Naive B cell (primary cell): ENCODE measurements at places on chromosomes 12 and 14. TPM values are rescaled to one million over a fixed set of nuclear protein-coding genes. Genes with fewer than 3 reads are reported as not detected.

Gene SPX
- polyA plus RNA-seq, result 0.65 TPM

Gene WNT1
- not detected for polyA plus RNA-seq

Gene HPD
- not detected for polyA plus RNA-seq

Gene MGST1
- not detected for polyA plus RNA-seq

Gene FAM186B
- polyA plus RNA-seq, result not detected

Gene FAM222A
- not detected for polyA plus RNA-seq

Gene LALBA
- not detected for polyA plus RNA-seq

Gene TSHR
- polyA plus RNA-seq, result not detected

Gene ANKRD33
- not detected for polyA plus RNA-seq

Gene CCDC175
- polyA plus RNA-seq, result not detected

Gene CLEC9A
- not detected for polyA plus RNA-seq

Gene RNF212B
- polyA plus RNA-seq, result not detected

Gene FBXO33
- 21.3 TPM for polyA plus RNA-seq

Gene CABP1
- polyA plus RNA-seq, result not detected

Gene TMBIM6
- 795 TPM for polyA plus RNA-seq

Gene KLRC4
- not detected for polyA plus RNA-seq

Gene HVCN1
- 887 TPM for polyA plus RNA-seq

- DNase-seq, result no peak
Observed at GRCh38 chr12:12733118-12733517, 15.9 kb downstream of the CDKN1B start.

DNA sequence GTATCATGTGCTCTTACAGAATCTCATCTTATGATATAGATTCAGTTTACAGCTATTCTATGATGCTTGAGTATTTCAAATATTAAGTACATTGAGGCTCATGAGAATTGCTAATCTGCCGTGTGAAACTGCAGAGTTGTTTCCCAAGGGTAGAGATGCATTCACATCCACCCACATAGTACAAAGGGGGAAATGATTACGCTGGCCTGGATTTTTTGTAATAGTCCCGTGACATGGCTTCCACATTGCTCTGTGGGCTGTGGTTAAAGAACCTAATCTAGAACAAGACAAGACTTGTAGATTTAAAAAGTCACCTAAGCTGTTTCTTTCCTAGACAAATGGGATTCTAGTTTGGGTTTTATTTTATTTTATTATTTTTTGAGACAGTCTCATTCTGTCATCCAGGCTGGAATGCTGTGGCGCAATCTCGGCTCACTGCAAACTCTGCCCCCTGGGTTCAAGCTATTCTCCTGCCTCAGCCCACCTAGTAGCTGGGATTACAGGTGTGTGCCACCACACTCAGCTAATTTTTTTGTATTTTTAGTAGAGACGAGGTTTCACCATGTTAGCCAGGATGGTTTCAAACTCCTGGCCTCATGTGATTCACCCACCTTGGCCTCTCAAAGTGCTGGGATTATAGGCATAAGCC, 13.0 kb upstream of the RIOX1 start:
- DNase-seq, result no peak

DNA sequence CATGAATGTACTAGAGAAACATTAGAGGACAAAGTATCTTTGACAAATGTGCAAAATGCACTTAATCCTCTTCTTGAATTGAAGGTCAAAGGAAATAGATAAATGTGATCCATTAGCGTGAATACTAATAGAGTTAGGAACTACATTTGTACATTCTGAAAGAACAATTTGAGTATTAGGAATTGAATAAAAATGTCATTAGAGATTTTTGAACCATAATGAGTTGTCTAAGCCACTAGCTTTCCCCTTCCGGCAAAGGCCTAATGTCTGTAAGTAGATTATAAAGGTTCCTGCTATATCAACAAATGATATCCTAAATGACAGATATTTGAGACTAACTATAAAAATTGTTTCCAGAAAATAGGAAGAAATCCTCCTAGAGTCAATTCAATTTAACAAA, 59.8 kb downstream of the KIF21A start:
- DNase-seq, result no peak

DNA sequence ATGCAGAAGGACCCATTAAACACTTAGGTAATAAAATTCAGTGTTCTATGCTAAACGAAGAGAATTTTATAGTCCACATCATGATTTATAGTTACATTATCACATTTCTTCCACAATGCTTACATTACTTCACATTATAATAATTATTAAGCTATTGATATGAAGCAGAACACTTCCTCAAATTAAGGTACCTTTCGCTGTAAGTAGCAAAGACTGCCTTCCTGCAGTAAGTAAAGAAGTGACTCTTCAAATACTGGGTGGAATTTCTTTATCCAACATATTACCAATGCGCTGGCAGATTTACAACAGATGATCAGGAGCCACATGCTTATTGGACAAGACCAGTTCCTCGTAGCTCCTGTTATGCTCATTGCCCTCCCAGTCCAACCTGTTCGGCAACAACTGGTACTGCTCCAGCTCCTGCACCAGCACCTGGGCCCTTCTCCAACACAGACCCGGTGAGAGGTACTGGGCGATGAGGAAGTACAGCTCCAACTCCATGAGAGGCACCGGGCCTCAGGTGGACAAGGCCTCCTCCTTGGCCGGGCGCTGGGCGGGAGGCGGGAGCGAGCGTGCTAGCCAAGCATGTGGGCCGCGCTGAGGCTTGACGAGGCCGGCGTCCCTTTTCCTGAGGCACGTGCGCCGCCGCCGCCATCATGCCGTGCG, 210.7 kb upstream of the ATP2B1 start:
- DNase-seq, result no peak

DNA sequence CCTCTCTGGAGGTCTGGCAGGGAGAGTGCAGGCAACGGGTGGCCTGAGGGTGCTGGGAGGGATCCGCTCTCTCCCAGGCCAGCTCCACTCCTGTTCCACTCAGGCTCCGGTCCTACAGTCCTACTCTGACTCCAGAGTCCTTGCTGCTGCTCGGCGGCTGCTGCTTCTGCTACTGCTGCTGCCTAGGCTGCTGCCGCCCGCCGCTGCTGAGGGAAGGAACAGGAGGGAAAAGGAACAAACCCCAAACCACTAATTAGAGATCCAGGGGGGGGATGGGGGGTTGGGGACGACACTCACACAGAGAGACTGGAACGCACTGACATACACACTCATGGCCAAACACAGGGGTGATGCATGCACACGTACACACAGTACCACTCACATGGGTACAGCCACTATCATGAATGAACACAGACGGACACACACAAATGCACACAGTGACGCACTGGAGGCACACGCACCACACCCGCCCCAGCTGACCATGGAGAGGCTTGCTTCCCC, at the start of gene SP7:
TSS of gene SP7 (minus strand) at position 174 of the 501 bp plus-strand sequence. CDS start 708 bp downstream, outside the sequence.
- peak; percentile 53 for DNase-seq

DNA sequence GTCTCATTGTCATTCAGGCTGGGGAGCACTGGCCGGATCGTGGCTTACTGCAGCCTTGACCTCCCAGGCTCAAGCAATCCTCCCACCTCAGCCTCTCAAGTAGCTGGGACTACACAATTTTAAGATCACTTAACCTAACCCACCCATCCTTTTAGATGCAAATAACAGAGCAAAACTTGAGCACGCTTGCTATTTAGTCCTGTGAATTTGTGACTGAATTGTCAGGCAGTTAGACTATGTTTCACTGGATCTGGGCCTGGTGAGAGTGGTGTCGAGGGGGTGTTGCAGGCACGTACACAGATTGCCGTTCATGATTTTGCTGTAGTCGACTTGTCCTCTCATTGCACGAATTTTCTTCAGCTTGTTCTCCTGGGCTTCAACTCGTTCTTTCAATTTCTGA, 38.2 kb downstream of the ZFYVE21 start:
- DNase-seq, result no peak

GRCh38 chr14:69708586-69709560, 58.1 kb upstream of the SRSF5 start:
- no peak for DNase-seq

- DNase-seq, result no peak
Observed at GRCh38 chr14:22432348-22432976, 156.6 kb downstream of the DAD1 start.

- no peak for DNase-seq
Observed at GRCh38 chr14:21589317-21589716, 9.4 kb upstream of the OR10G3 start.

DNA sequence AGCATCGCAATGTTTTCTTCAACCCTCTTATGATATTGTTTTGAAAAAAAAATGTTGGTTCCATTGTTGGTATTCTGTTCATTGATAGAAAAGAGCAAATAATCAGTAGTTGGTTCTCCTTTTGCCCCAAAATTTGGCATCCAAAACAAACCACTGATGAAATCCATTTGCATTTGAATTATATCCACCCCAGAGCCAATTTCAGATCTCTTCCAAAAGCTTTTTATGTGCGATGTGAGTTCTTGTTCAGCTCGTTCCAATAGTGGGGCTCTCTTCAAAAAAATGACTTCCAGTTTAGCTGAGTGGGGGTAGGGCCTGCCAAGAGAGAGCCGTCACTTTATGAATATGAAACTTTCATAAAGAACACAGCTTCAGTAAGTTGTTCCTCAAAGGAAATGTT, 130.7 kb downstream of the DIO2 start:
- DNase-seq, result no peak

DNA sequence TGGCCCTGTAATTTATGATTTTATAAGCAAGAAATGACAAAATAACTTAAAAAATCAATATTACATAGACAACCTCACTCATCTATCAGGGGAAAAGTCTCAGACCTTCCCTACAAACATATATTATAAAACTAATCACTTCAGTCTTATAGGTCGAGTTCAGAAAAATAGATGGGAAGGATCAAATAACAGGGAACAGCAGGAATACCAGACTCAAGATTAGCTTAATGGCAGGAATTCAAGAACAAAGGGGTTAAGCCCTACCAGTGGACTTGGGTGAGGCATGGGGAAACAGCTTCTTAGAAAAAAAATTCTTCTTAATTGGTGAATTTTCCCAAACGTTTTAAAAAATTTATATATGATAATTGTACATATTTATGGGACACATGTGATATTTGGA, 51.6 kb upstream of the CRY1 start:
- DNase-seq, result no peak

DNA sequence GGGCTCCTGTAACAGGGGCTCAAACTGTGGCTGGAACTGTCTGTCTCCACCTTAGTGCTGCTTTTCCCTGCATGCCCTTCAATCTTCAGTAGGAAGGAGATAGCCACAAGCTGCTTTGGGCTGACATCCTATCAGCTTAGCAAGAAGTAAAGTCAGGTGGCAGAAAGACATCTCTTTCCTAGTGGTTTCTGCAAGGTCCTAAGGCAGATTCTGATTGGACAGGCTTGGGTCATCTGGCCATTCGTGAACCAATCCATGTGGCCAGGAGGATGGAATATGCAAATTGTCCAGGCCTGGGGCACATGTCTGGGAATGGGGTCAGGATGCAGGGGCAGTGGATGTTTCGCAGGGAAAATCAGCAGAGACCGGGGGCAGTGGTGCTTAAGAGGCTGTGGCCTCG, 5.2 kb downstream of the RITA1 start:
- no peak for DNase-seq

- DNase-seq, result no peak
Observed at GRCh38 chr14:64442300-64442988, 22.9 kb upstream of the AKAP5 start.

- DNase-seq, result no peak
Observed at GRCh38 chr12:117404203-117404853, 42.9 kb upstream of the NOS1 start.

- peak; percentile 37 for DNase-seq
Observed at GRCh38 chr14:76918256-76918781, 92.1 kb downstream of the LRRC74A start.

DNA sequence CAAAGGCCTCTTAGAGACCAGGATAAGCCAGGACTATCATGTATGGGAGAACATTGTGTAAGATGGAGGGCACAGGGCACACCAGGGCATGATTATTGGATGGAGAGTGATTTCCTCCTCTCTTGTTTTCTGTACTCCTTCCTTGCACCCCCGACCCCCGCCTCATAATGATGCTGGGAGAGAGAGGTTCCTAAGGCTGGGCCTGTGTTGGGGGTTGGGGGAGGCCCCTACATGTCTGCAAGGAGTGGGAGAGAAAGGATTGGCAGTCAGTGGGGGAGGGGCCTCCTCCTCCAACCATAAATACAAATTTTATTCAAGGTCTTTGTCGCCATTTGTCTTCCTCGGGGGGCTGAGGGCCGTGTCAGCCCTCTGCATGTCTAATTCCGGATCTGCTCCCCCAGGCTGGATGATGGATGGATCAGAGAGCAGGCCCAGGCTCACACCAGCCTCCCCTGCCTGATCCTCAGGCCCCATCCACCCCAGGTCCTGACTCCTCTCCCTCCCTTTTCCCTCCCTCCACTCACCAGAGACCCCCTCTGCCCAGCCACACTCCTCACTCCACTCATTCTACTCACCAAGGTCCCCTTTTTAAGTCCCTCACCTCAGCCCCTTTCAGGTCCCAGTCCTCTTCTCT, 2.0 kb upstream of the C1QL4 start:
- DNase-seq, result no peak

DNA sequence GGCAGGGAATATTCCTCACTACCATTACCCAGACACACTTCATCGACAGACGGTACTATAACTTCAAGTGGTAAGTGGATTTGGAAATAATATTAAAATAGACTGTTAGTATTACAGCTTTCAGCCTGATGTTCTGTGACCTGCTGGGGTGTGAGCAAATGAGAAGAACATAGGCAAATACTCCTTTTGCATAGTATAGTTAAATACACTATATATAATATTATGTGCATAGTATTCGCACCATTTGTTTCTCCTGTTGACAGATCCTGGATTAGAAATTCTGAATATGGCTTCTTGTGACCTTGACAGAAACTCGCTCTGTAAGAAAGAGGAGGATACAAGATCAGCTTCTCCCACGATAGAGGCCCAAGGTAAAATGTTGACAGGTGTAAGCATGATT, 115.6 kb downstream of the DNAI7 start:
- no peak for DNase-seq

DNA sequence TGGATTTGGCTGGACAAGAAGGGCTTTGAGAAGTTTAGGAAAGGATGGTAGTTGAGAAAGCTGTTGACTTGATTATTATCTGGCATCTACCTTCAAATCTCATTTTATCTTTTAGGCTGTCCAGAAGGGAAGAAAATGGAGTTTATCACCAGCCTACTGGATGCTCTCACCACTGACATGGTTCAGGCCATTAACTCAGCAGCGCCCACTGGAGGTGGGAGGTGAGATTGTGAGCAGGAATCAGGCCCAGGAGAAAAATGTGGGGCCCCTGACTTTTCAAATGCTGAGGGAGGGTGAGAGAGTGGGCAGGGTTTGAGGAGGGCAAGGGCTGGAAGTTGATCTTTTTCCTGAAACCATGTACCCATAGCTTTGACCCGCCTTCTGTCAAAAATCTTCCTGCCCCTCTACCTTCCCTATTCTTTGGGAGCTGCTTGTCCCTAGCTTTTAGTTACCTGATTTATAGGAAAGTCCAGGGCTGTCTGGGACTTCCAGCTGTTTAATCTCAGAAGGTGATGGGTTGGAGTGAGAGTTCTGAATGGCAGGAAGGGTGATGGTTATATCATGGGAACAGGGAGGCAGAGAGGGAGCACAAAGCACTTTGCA, 134.2 kb downstream of the SMOC1 start:
- no peak for DNase-seq
